Activated CD4-positive, alpha-beta T cell treated with anti-CD3 and anti-CD28 coated beads, Interleukin-2, amount 50 U/mL, for 1 hour (primary cell): ENCODE measurements at places on chromosomes 6 and 20.

DNA sequence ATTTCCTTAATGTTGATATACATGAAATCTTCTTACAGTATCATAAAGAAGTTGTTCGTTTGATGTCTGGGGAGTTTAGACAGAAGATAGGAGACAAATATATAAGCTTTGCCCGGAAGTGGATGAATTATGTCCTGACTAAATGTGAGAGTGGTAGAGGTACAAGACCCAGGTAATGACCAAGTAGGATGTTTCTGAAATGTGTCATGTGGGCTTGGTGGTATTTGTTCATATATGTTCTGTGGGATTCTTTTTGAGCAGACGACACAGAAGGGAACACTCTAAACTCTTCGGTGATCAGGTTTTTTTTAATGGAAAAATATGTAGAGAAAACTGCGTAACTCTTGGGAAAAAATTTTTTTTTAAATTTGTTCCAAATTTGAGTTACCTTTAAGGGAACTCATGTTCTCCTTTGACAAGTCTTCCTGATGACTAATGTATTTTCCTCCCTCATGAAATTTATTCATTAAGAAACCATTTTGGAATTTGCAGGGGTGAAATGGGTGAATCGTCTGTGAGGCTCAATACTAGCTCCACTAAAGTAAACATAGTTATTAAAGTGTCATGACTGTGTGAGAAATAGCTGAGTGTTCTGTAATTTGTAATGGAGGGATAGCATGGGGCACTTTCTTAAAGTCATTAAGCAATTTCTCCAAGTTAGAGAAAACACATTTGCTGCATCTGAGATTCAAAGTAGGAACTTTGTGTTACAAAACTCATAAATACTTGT lies 100.6 kb downstream of the MAP3K4 start:
- no peak for DNase-seq

DNA sequence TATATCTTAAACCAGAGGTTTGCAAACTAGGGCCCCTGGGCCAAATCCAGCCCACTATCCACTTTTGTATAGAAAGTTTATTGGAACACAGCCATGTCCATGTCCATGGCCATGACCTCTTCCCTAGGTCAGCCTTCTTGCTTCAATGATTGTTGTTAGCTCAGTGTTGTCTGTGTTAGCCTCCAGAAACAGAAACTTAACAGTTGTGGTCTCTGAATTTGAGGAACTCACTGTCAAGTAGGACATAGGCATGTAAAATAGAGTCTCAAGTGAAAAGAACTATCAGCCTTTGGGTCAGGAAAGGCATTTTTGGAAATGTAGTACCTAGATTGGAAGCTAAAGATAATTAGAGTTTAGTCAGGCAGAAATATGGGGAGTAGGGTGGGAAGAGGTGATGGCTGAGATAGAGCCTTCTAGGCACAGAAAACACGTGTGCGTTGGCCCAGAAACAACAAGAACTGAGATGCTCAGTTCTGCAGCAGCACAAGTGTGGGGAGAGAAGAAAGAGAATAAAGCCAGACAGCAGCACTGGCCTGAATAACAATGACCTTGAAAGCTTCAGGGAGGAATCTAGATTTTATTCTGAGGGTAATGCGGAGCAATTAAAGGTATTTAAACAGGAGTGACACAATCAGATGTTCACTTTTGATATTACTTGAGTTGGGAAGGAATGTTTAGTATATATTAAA lies 87.0 kb upstream of the OLIG3 start:
- no peak for DNase-seq

DNA sequence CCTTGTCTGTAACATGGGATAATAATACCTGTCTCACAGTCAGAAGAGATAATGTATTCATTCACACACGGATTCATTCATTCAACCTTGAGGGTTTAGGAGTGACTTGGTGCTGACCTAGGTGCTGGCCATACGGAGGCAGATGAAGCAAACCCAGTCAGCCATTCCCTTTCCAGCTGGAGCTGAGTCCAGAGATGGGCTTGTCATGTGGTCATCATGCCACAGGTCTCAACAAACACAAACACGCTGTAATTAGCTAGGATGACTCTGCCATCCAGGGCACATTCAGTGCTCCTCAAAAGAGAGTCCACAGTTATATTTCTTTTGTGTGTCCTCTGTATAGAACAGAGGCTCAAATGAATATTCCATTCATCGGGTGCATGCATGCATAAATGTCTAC lies 19.5 kb upstream of the PRELID3B start:
- DNase-seq = no peak

GRCh38 chr6:132567566-132567965 lies 2.6 kb upstream of the TAAR6 start:
- no peak for DNase-seq

DNA sequence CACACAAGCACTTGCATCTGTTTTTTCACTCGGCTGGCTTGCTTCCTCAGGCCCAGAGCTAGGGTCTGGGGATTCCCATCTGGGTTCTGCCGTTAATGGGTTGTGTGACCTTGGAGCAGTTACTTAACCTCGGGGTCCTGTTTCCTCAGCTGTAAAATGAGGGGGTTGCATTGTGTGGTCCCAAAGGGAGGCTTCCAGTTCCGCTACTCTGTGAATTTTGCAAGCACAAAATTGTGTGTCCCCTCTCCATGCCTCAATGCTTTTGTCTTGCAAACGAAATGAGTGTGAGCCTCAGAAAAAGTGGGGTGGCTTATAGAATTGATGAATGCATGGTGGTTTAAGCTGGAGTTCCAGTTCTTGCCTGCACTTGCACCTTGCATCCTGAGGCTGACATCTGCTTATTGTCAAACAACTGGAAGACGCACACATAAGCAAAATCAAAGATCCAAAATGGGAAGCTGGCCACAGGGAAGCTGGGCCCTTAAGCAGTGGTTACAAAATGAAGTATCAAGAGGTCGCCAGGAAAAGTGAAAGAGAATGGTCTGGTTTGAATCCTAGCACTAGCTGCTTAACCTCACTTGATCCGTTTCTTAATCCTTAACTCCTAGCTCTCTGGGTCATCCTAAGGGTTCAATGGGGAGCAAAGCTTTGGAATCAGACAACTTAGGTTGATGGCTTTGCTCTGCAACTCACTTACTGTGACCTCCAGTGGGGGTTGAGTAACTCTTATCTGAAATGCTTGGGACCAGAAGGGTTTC lies 490.6 kb downstream of the DHX35 start:
- no peak for DNase-seq

DNA sequence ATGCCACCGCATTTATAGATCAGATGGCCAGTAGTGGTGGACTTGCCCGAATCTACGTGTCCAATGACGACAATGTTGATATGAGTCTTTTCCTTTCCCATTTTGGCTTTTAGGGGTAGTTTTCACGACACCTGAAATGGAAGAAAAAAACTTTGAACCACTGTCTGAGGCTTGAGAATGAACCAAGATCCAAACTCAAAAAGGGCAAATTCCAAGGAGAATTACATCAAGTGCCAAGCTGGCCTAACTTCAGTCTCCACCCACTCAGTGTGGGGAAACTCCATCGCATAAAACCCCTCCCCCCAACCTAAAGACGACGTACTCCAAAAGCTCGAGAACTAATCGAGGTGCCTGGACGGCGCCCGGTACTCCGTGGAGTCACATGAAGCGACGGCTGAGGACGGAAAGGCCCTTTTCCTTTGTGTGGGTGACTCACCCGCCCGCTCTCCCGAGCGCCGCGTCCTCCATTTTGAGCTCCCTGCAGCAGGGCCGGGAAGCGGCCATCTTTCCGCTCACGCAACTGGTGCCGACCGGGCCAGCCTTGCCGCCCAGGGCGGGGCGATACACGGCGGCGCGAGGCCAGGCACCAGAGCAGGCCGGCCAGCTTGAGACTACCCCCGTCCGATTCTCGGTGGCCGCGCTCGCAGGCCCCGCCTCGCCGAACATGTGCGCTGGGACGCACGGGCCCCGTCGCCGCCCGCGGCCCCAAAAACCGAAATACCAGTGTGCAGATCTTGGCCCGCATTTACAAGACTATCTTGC lies 725 bp downstream of the EEF1A1 start:
- DNase-seq = peak; percentile 77

DNA sequence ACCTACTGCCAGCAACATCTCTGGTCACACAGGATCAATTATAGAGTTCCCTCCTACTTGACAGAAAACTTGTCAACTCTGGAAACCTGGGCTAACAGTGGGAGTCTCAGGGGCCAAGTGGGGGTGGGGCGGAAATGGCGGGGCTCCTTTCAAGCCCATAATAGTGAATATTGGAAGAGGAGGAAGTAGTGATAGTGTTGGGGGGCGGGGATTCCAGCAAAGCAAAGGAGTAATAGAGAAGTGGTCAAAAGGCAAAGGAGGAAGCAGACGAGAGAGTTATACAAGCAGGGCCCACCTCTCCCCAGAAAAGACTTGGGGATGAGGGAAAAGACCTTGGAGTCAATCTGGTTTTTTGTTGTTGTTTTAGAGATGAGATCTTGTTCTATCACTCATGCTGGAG lies 2.1 kb downstream of the DEF6 start:
- no peak for DNase-seq

- DNase-seq = no peak
Observed at GRCh38 chr20:32493356-32493755, 91.8 kb downstream of the NOL4L start.

GRCh38 chr6:9295644-9296043 lies 860.3 kb upstream of the SLC35B3 start:
- no peak for DNase-seq

- DNase-seq = no peak
Observed at GRCh38 chr6:63447134-63447533, 125.1 kb upstream of the LOC128125822 start.

DNA sequence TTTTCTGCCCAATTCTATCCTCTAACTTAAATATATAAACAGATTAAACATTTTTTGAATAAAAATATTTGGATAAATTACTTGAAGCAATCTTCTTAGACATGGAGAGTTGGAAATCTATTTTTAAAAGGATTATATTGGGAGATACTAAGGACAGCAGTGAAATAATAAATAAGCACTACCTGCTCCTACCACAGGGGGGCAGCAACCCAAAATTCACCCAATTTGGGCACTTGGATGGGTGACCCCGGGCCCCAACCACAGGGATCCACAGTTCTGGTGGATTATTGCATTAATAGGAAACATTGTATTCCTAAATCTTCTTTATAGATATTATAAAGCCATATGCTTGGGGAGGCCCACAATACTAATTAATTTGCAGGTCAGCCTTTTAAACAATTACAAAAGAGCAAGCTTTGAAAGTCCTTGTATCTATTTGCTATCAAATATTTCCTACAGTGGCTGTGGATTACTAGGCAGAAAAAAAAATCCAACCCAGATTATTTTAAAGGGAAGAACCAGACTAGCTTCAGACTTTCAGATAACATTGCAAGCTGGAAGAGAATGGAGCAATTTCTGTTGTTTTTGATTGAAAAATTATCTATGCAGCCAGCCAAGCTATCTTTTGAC lies 66.4 kb upstream of the PDE10A start:
- peak; percentile 14 for DNase-seq

DNA sequence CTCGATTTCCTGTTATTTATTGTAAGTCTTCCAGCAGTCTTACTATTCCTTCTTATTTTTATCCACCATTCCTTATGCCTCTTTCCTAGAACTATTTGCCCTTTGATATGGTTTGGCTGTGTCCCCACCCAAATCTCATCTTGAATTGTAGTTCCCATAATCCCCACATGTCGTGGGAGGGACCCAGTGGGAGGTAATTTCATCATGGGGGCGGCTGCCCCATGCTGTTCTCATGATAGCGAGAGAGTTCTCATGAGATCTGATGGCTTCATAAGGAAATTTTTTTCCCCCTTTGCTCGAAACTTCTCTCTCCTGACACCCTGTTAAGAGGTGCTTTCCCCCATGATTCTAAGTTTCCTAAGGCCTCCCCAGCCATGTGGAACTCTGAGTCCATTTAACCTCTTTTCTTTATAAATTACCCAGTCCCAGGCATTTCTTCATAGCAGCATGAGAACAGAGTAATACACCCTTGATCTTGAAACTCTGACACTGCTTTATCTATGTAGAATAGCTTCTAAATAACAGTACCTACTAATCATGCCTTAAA lies 48.8 kb downstream of the PLN start:
- no peak for DNase-seq

- DNase-seq = no peak
Observed at GRCh38 chr6:50272611-50273010, 222.9 kb upstream of the DEFB112 start.

DNA sequence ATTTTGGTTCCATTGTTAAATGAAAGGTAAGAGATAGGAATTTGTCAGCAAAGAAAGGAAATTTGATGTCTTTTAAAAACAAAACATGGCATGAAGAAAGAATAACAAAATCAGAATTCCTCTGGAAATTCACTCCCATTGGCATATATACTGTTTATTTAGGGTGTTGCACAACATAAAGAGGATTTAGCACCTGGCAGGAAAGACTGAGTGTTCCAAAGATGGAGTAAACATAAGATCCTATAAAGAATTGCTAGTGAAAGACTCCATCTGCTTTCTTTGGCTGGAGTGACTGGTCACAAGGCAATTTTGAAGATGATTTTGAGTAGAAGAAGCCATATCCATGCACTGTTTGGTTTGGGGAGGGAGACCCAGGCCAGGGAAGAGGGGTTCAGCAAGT lies 62.4 kb downstream of the CD24 start:
- no peak for DNase-seq

DNA sequence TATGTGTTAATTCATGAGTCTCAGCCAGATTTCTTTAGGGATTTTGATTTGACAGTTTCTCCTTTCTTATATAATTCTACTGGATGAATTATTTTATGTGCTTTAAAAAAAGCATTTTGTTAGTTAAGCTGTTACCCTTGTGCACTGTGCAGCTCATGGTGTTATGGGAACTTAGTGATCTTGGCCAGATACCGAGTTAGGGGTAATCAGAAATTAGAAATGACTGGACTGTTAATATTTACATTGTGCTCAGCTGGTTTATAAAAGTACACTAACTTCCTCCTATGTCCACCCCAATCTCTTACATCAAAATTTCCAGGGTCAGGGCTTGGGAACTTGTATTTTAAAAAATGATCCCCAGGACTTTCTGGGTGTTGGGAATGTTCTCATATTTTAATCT lies 260.0 kb downstream of the ZFAND3 start:
- DNase-seq = no peak

DNA sequence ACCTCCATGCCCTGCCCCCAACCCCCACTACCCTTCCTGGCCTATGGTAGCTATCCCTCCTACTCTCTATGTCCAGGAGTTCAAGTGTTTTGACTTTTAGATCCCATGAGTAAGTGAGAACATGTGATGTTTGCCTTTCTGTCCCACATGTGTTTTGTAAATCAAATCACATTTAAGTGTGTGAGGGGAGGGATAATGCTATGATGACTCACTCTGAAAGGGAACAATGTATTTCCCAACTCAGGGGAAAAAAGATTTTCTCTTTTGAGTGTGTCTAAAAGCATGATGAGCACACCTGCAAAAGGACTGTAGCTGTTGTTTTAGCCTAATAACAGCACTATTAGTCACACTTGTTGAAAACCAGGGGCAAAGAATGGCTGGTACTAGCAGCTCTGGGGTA lies 193.7 kb downstream of the GJA10 start:
- DNase-seq = no peak

GRCh38 chr6:55255113-55255512 lies 72.2 kb upstream of the GFRAL start:
- DNase-seq = no peak

- DNase-seq = no peak
Observed at GRCh38 chr20:35318502-35319157, 26.4 kb upstream of the FAM83C start.

GRCh38 chr6:24910331-24910960 lies 25.3 kb downstream of the RIPOR2 start:
- DNase-seq = peak; percentile 26
